ENCODE measurements at places on chromosomes 16 and 17. TPM values are rescaled to one million over a fixed set of nuclear protein-coding genes. Genes with fewer than 3 reads are reported as not detected.

Gene CSH2
- polyA plus RNA-seq = not detected

GRCh38 chr16:77064037-77064436 lies 127.0 kb upstream of the MON1B start:
- H3K4me1 ChIP-seq = peaks cover 4% of the 10 kb centered on the region
- H3K36me3 ChIP-seq = no peaks in the 10 kb centered on the region
- DNase-seq = no peak
- no peaks in the 10 kb centered on the region for H3K27me3 ChIP-seq
- H3K4me3 ChIP-seq = no peak overlapping the region

DNA sequence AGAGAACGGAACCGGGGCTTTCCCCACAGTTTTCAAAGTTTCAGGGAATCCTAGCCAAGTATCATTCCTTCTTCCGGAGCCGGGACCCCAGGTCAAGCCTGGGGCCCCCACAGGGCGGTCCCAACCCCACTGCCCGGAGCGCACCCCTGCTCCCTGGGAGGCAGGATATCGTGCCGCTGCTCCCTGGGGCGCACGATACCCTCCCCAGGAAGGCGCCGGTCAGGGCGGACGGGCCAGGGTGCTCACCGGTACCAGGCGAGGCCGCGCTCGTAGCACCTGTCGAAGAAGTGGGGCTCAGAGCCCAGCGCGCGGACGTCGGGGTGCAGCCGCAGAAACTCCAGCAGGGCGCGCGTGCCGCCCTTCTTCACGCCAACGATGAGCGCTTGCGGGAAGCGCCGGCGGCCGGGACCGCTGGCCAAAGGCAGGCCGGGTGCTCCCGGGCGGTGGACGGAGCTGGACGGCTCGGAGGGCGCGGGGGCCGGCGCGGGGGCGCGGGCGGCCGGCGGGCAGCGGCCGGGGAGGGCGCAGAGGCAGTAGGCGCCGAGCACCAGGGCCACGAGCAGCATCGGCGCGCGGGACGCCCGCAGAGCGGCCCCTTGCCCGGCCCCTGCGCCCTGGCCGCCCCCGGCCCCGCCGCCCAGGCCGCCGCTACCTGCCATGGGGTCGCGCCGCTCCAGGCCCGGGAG lies 407 bp downstream of the HS3ST6 start:
- H3K4me3 ChIP-seq = no peak overlapping the region
- H3K36me3 ChIP-seq = no peaks in the 10 kb centered on the region
- H3K27ac ChIP-seq = no peak overlapping the region
- DNase-seq = no peak
- H3K4me1 ChIP-seq = peaks cover 2% of the 10 kb centered on the region
- peaks cover 20% of the 10 kb centered on the region for H3K27me3 ChIP-seq

DNA sequence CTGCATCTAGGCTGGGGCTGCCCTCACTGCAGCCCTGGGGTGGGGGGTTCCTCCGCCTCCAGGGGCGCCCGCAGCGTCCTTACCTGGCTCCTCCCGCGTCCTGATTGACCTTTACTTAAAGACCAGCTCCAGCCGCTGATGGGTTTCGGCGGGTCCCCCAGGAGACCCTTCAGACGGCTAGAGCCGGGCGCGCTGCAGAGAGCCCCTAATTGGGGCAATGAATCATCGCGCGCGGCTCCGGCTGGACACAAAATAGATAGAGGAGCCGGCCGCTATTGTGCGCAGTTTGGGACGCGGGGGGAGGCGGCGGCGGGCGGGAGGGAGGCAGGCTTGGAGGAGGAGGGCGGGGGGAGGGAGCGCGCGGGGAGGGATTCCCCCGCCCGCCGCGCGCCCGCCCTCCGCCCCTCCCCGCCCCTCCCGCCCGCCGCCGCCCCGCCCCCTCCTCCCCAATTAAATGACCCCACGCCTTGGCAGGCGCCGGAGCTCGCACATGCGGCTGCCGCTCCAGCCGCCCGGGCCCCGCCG lies 56.5 kb upstream of the CIBAR2 start:
- DNase-seq = no peak
- H3K4me1 ChIP-seq = no peaks in the 10 kb centered on the region
- no peak overlapping the region for H3K4me3 ChIP-seq
- H3K27me3 ChIP-seq = no peaks in the 10 kb centered on the region
- H3K36me3 ChIP-seq = no peaks in the 10 kb centered on the region
- H3K27ac ChIP-seq = no peak overlapping the region

Gene KRT13
- not detected for polyA plus RNA-seq

Gene ZNF385C
- 0.40 TPM for polyA plus RNA-seq

Gene C17orf58
- 0.82 TPM for polyA plus RNA-seq

DNA sequence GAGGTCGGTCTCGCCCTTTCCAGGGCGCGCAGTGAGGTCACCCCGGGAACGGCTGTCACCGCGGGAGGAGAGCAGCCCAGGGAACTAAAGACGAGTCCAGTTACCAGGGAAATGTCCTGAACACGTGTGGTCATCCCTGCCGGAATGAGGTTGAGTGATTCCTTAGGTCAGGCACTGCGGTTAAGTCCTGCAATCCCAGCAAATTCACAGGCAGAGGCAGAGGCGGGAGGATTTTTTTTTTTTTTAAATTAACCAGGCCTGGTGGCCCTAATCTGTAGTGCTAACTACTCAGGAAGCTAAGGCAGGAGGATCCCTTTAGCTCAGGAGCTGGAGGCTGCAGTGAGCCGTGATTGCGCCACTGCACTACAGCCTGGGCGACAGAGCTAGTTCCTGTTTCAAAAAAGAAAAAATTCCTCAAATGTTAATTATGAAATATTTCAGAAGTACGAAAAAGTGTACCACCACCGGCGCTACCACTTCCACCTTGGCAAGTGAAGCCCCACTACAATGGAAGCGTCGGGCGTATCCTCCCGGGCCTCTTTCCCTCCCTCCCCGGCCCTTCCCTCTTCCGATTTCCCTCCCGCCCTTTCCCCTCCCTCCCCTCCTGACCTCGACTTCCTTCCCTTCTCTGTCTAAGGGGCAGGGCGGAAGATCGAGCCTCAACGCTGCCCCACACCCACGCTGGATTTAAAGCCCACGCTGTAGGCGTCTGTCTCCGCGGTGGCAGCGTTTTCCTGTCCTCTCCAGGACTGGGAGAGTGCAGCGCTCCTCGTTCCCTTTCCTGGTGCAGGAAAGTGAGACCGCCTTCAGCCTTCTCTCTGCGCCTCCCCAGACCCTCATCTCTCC lies 27.3 kb downstream of the SLFN11 start:
- peaks cover 26% of the 10 kb centered on the region for H3K4me1 ChIP-seq
- H3K27ac ChIP-seq = peak overlapping the region; percentile 36
- H3K4me3 ChIP-seq = peak overlapping the region; percentile 50

DNA sequence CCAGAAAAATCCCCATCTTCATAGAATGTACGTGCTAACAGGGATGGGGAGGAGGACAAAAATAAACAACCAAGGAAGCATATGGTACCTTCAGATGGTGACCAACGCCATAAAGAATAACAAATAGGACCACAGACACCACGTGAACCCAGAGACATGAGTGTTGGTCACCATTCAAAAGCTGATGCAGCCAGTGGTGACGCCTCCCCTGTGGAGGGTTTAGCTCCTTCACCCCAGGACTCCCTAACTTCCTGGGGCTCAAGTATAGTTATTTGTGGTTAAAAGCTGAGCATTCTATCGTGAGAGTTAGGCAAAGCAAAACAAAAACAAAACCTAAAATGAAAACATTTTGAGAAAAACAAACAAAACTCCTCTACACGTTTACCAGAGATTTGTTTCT lies 184.7 kb downstream of the SOX9 start:
- H3K4me3 ChIP-seq = no peak overlapping the region
- no peak for DNase-seq
- H3K36me3 ChIP-seq = no peaks in the 10 kb centered on the region
- no peak overlapping the region for H3K27ac ChIP-seq

DNA sequence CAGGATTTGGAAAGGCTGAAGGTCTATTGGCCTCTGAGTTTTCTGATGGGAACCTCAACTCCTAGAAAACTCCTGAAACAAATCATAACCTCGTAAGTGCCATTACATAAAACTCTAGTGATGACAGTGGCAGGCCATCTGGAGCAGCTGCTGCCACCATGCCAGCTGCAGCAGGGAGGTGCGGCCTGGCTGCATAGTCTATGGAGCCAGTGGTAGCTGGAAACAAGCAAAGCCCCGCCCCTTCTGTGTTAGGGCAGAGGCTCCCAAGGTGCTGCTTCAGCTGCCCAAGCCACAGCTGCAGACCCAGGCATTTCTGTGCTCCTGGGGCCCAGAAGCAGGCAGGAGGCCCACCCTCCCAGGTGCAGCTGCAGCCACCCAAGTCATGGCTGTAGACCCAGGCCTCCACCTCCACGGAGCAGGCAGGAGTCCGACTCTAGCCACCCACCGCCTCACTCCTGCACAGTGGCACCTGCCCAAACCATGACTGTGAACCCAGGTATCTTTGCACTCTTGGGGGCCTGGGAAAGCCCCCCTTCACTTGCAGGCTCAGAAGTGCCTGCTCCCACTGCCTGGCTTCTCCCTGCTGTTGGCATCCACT lies 254.1 kb upstream of the KCNJ16 start:
- H3K27me3 ChIP-seq = no peaks in the 10 kb centered on the region
- H3K4me1 ChIP-seq = no peaks in the 10 kb centered on the region
- H3K4me3 ChIP-seq = no peak overlapping the region
- H3K27ac ChIP-seq = no peak overlapping the region
- DNase-seq = no peak

Gene CNGB1
- polyA plus RNA-seq = not detected

Gene TNFRSF17
- 10.8 TPM for polyA plus RNA-seq

GRCh38 chr16:85746460-85747215 lies 4.3 kb downstream of the C16orf74 start:
- peak overlapping the region; percentile 29 for H3K27ac ChIP-seq
- peak overlapping the region; percentile 15 for H3K4me3 ChIP-seq
- peak; percentile 34 for DNase-seq
- peaks cover 54% of the 10 kb centered on the region for H3K4me1 ChIP-seq

Gene SOCS7
- 6.2 TPM for polyA plus RNA-seq
